Cortex of kidney (tissue), 1 donor: ENCODE measurements at places on chromosomes 1 and 21.

DNA sequence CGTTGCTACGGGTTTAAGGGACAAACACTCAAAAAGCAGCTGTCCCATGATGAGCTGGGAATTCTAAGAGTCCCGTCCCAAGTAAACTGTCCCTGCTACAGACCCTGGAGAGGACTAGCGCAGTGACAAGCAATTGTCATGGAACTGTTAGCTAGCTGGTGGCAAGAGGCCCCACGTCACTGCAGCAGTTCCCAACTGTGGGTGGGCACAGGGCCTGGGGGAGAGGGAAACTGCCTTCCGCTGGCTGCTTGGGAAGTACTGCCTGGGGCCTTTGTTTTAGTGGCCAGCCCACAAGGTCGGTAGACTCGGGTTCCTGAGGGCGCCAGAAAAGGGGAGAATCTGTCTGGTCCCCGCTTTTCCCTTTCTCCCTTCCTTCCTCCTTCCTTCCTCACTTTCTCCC, 97.4 kb downstream of the LACTBL1 start:
- DNase-seq, result no peak

DNA sequence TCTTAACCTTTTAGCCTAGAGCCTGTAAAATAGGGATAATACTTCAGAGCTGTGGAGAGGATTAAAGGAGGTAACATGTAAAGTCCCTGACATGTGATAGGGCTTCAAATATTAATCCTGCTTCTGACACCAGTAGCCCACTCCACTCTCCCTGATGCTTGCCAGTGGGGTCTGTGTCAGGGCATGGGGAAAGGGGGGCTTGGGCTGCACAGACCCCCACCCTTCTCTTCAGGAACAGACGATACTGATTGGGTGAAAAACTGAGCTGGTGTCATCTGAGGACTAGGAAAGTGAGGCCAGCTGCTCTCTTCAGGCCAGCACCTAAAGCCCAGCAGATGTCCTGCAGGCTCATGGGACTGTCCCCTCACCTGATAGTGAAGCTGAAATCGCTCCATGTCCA, 27.0 kb upstream of the MEF2D start:
- no peak for DNase-seq

GRCh38 chr21:31275901-31276300, 68.2 kb downstream of the TIAM1 start:
- DNase-seq, result no peak

DNA sequence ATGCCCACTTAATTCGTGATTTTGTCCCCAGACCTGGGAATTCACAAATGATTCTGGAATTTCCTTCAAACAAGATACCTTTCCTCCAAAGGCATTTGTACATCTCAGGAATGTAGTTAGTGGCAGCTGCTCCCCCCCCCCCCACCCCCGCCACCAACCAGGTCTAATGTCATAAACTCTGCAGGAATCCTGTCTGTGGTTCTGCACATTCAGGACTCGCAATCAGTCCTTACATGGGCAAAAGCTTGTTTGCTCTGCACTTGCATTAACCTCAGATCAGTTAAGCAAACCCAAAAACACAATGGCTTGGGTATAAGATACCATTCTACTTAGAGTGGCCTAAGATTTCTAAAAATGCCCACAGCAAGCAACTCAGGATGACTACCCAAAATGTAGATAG, 143.8 kb downstream of the TGFB2 start:
- no peak for DNase-seq

- no peak for DNase-seq
Observed at GRCh38 chr1:223129229-223129901, 13.7 kb downstream of the TLR5 start.

GRCh38 chr1:243938208-243938607, 88.2 kb upstream of the AKT3 start:
- no peak for DNase-seq

- no peak for DNase-seq
Observed at GRCh38 chr1:59064592-59064991, 232.3 kb upstream of the FGGY start.

GRCh38 chr1:174743654-174744561, 255.8 kb upstream of the CACYBP start:
- no peak for DNase-seq

- DNase-seq, result no peak
Observed at GRCh38 chr1:235169986-235170385, 8.9 kb upstream of the RBM34 start.

GRCh38 chr1:98032958-98033357, 112.1 kb upstream of the DPYD start:
- DNase-seq, result no peak

DNA sequence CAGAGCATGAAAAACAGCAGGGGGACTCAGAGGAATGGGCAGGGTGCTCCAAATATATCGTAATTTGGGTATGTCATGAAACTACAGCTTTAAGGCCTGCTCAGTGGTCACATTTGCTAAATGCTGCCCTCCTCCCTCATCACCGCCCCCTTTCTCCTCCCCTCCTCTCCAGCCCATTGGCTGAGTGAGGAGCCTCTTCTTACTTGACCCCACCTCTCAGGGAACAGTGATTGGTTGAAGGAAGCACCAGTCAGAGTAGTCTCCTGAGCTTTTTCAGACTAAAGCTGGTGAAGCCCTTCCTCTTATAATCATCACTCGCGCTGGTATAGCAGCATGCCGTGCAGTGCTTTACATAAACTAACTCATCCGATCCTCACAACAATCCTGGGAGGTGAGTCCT, 10.0 kb upstream of the TTC39A start:
- DNase-seq, result no peak

GRCh38 chr1:44212355-44213221, 683 bp upstream of the DMAP1 start:
- no peak for DNase-seq

- DNase-seq, result no peak
Observed at GRCh38 chr1:227450489-227450888, 112.9 kb upstream of the ZNF678 start.

- DNase-seq, result no peak
Observed at GRCh38 chr21:46550116-46550941, 54.6 kb downstream of the S100B start.

DNA sequence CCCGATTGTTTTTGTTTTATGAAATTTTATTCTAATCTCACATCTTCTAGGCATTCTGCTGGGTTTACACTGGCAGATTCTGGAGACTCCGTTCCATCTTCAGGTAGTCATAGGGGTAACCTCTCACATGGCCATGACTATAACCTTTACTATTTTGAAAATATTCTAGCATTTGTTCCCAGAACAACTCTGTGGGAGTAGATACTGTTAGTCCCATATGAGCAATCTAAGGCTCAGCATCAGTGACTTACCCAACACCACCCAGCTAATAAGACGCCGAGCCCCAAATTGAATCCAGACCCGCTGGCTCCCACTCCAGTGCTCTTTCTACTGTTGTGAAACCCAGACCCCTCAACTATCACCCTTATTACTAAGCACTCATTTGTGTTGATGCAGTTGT, 9.8 kb downstream of the ADAMTS4 start:
- DNase-seq, result no peak

DNA sequence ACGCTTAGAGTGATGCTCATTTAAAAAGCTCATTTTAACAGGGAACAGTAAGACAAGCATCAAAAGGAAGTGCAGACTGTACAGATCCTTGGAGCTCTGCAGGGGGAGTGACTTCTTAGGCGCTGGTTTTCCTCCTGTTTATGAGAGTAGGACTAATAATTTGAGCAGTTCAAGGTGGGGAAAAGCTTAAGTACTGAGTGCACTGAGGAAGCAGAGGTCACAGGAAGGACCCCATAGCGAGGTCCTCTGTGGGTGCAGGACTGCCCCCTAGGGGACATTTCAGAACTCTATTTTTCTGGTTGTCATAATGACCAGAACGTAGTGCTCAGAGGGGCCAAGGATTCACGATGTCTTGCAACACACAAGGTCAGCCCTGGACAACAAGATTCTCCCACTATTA, 112.1 kb downstream of the HLCS start:
- DNase-seq, result no peak

DNA sequence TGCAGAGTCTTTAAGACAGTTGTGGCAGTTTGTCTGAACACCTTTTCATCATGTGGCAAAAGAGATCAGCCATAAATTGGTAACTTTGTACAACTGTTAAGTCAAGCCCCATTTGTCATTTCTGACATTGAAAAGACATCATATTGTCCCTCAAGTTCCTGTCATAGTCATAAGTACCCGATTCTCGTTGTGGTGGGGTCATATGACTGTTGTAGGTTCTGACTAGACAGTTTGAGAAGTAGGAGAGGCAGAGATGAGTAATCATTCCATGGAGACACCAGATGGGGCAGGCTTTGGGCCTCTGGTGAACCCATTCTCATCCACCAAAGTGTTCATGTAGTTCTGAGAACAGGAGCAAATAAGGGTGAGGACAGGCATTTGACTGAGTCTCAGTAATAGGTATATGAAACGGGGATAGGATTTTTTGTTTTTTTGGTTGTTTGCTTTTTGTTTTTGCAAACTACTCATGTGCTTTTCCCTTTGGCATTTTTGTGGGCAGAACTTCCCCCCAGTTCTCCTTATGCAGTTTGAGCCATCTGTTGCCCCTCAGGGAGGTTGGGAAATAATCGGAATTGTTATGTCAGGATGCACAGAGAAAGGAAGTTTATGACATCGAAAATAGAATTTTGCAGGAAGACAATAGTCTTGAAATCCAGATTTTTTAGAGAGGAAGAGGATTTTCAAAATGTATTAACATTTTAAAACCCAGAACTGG, 86.9 kb upstream of the KCNE2 start:
- no peak for DNase-seq
